ENCODE measurements at places on chromosomes 7 and 10. TPM values are rescaled to one million over a fixed set of nuclear protein-coding genes. Genes with fewer than 3 reads are reported as not detected.

The IL6 gene
- 1.8 TPM for total RNA-seq

The CCDC126 gene
- total RNA-seq, result 3.8 TPM

The ZNF746 gene
- total RNA-seq, result 17.7 TPM

The ARHGEF35 gene
- total RNA-seq, result 0.26 TPM

The CCDC172 gene
- not detected for total RNA-seq

The ALDH18A1 gene
- 49.3 TPM for total RNA-seq

The NKX1-2 gene
- total RNA-seq, result not detected

The NPTX2 gene
- 0.06 TPM for total RNA-seq

The CYREN gene
- 73.5 TPM for total RNA-seq

The PNLIPRP3 gene
- not detected for total RNA-seq

The PRSS58 gene
- not detected for total RNA-seq

The OR2A5 gene
- not detected for total RNA-seq

The SPDYE2 gene
- not detected for total RNA-seq

The SRI gene
- 127 TPM for total RNA-seq

The NUTM2E gene
- total RNA-seq, result 0.53 TPM

The ELFN1 gene
- total RNA-seq, result 0.48 TPM

The BAG3 gene
- 140 TPM for total RNA-seq

The CHN2 gene
- total RNA-seq, result not detected

The TMEM176B gene
- 0.12 TPM for total RNA-seq

The ENTPD1 gene
- 0.02 TPM for total RNA-seq

The RSBN1L gene
- 8.4 TPM for total RNA-seq

The COMMD3 gene
- 52.5 TPM for total RNA-seq

The ADAP1 gene
- total RNA-seq, result 4.4 TPM

The C7orf33 gene
- total RNA-seq, result not detected

The CCDC136 gene
- total RNA-seq, result 1.7 TPM

The COBL gene
- total RNA-seq, result 4.2 TPM

The TYW1 gene
- 15.1 TPM for total RNA-seq

The GSAP gene
- 2.6 TPM for total RNA-seq

The RASSF4 gene
- total RNA-seq, result 1.6 TPM

The TUBAL3 gene
- total RNA-seq, result 0.57 TPM

The CCDC186 gene
- total RNA-seq, result 5.3 TPM

The GRID2IP gene
- not detected for total RNA-seq

The GPR15LG gene
- not detected for total RNA-seq

The NAT16 gene
- 0.10 TPM for total RNA-seq

The BCCIP gene
- total RNA-seq, result 108 TPM

The PDE6C gene
- total RNA-seq, result not detected

The C10orf120 gene
- not detected for total RNA-seq

The STOX1 gene
- total RNA-seq, result 0.87 TPM

The GPC2 gene
- 0.92 TPM for total RNA-seq

The AZGP1 gene
- total RNA-seq, result not detected

The LRMDA gene
- total RNA-seq, result 4.3 TPM

The CPA4 gene
- total RNA-seq, result 5.2 TPM

Measured in A549 treated with CORT108297 at 1 μM for 4 hours (cell line).